ENCODE measurements at places on chromosomes 2 and 18.

GRCh38 chr2:158498043-158498748, 41.4 kb downstream of the PKP4 start:
- DNase-seq, result no peak

- DNase-seq, result no peak
Observed at GRCh38 chr2:78780864-78781583, 244.5 kb upstream of the REG3G start.

DNA sequence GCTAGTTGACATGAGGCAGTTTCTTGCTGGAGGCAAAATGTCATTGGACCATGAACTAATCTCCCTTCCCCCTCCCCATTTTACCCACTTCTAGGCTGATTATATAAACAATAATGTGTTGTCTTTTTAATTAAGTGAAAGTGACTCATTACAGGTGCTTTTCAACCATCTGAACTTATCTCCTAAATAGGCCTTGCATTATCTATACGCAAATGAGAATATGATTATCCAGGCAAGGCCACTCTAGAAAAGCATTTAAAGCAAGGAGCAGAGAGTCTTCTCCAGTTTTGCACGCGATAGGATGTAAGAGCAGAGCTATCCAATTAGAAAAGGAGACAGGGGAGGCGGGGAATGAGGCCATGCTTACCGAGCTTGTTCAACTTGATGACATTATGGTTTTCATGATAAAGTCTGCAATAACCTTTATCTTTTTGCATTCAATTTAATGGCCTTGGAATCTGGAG, 286.1 kb upstream of the SIX3 start:
- DNase-seq, result no peak

DNA sequence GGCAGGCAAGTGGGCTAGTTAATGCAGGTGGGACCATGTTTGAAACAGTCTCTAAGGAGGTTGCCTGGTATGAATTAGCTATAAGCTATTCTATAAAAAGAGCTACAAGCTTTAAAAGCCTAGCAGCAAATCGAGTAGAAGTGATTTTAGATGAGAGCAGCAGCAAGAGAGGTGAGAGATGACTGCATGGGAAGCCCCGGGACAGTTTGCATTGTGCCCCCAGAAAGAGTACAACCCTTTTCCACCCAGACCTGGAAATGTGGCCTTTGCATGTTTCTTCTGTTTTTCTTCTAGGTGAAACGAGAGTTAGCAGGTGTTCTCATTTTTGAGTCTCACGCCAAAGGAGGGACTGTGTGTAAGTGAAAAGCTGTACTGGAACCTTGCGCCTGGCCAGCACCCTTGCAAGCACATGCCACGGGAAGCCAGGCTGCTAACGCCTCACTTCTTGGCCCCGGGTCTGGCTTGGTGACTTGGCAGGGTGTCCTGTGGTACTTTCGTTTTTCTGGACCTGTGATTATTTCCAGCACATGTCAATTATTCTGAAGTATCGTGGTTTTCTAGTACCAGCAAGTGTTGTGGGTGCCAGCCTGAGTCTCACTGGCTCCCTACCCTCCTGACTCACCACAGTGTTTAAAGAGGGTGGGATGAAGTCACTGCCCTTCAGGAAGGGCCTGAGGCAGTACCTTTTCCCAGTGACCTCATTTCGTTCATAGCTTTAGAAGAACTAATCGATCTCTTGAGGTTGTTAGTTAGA, 90.3 kb upstream of the MAP3K20 start:
- no peak for DNase-seq

DNA sequence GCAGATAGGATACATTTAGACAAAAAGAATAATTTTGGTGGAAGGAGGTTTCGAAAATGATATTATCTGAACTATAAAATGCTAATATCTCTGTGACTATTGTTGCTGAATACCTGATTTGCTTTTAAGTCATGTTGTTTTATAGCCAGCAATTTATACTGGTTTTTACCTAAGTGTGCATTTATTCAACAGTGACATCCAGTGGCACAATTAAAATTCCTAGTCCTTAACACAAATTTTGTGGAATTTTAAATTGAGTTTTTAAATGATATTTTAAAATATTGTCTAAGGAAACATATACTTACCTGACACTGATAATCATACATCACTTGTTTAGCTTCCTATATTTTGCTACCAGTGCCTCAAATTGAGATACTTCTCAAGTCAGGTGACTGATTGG, 144.8 kb downstream of the ARHGAP28 start:
- DNase-seq, result no peak

DNA sequence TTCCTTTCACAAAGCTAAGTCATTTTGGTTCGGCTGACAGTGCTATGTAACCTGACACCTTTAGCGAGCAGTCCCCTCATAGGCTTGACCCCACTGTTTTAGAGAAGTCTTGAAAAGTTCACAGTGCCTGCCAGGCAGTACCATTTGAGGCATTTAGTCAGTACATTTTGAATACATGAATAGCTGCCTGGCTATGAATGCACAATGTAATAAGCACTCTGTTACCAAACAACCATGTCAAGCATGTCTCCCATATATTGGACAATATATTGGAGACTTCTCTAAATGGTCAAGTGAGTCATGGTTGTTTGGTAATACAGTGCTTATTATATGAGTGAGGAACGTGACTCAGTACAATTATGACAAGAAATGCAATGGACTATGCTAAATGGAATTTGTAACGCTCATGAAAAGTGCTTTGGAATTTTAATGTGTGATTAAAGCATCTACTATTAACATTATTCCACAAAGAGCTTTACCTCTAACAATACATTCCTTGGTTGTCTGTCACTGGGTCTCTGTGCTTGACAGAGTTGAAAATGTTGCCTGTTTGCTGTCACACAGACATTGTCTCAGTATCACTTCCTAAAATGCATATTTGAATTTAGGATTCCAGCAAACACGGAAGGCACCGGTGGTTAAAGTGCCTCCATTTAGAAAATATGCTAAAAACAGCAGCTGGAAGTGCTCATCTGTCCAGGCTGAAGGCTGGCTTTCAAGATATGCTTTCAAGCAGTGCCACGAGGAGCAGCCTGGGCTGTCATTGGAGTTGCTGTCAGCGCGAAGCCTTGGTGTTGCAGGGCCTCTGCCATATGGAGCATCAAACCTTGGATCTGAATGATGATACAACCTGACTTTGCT, 458.6 kb downstream of the FBXO15 start:
- DNase-seq, result no peak

DNA sequence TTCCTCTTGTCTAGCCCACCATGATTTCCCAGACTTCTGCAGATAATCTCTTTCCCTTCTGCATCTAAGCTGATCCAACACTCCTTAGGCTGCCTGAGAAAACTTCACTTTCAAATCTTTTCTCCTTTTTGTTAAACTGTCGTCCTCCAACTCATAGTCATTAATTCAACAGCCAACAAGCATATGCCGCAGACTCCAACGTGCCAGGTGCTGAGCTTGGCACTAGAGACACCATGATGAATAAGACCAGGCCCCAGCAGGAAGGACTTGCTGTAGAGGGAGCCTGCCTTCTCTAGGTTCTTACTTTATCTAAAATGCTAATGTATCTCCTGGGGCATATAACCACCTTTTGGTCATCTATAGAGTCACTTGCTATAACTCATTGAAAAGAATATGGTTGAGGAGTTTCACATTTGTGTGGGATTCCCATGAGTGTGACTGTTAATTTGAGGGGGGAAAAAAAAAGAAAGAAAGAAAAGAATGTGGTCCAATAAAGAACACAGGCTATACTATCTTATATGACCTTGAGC, 51.0 kb downstream of the ANKRD44 start:
- DNase-seq, result no peak

- no peak for DNase-seq
Observed at GRCh38 chr2:69456950-69457445, 19.8 kb upstream of the NFU1 start.

- no peak for DNase-seq
Observed at GRCh38 chr2:58609326-58609725, 368.2 kb upstream of the FANCL start.

GRCh38 chr2:145724311-145724898, 1204.5 kb upstream of the ZEB2 start:
- DNase-seq, result no peak

- no peak for DNase-seq
Observed at GRCh38 chr2:209208211-209208610, 215.6 kb upstream of the MAP2 start.

DNA sequence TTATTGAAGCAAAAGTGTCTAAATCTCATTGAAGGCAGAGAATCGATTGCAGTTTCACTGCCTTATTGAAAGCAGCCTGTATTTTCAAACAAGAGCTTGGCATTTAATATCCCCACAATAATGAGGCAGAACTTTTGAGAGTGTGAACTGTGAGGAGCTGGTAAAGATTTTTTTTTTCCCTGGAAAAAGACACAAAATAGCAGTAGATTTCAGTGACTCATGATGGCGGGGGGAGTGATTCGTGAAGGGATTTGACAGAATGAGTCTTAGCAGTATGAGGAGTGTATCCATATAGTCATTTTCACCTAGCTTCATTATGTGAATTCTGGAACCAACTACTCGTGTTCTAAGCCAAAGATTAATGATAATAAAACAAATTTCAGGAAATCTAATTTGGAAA, 242.9 kb downstream of the ARL6IP6 start:
- DNase-seq, result no peak

DNA sequence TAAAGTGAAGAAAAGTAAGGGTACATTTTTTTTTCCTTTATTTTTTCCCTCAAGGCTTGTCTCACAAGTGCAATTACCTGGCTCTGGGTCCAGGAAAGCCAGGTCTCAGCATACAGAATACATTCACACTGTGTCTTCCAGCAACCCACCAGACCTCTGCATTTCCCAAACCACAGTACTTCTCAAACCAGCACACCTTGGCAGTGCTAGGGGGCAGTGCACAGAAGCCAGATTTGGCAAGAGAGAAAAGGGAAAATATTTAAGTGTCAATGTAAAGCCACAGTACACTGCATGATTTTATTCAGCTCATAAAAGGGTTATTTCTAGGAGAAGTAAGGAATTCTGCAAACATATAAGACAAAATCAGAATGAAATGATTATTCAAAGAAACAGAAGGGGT, 172.8 kb downstream of the NRXN1 start:
- DNase-seq, result no peak

DNA sequence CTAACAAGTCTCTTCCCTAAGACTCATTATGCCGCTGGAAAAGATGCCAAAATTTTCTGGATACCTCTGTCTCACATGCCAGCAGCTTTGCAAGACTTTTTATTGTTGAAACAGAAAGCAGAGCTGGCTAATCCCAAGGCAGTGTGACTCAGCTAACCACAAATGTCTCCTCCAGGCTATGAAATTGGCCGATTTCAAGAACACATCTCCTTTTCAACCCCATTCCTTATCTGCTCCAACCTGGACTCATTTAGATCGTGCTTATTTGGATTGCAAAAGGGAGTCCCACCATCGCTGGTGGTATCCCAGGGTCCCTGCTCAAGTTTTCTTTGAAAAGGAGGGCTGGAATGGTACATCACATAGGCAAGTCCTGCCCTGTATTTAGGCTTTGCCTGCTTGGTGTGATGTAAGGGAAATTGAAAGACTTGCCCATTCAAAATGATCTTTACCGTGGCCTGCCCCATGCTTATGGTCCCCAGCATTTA, 26.3 kb downstream of the DHRS9 start:
- DNase-seq, result no peak

- no peak for DNase-seq
Observed at GRCh38 chr2:231348704-231349373, 46.7 kb upstream of the B3GNT7 start.

GRCh38 chr2:183505911-183506310, 381.7 kb downstream of the NUP35 start:
- no peak for DNase-seq

- no peak for DNase-seq
Observed at GRCh38 chr2:130911482-130911881, 74.8 kb downstream of the ARHGEF4 start.

- DNase-seq, result no peak
Observed at GRCh38 chr2:239630618-239631286, 229.9 kb upstream of the HDAC4 start.

DNA sequence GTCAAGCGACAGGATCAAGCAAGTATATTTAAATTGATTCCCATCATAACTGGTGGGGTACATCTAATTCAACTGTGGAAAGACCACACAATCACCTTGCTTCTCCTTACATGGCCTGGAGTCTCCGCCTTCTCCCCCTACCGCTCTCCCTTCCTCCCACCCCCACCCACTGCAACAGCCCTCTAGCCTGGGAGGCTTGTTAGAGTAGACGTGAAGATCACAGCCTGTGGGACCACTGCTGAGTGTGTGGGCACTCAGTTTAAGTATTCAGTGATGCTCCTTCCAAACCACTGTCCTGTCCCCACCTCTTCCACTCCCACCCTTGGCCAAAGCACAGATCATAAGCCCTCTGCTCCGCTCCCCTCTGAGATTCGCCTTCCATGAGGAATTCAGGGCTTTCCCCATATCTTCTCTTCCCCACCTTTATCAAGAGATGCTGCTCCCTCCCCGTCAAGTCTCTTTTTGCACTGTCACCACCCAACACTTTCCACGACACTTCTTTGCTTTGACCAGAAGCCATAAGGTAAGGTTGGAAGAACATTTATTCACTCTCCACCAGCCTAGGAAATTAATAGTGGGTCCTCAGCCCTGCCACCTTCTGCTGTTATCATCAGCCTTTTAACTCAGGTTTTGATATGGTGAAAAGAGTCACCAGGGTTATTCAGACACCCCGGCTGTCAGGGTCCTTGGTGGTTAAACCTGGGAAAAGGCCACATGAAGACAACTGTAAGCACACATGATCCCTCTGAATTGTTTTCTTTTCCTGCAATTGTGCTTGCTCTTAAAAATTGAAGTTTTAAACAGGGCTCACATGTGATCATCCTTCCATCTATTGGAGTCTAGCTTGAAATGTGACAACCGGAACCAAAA, 1.7 kb downstream of the METTL4 start:
- DNase-seq, result no peak

DNA sequence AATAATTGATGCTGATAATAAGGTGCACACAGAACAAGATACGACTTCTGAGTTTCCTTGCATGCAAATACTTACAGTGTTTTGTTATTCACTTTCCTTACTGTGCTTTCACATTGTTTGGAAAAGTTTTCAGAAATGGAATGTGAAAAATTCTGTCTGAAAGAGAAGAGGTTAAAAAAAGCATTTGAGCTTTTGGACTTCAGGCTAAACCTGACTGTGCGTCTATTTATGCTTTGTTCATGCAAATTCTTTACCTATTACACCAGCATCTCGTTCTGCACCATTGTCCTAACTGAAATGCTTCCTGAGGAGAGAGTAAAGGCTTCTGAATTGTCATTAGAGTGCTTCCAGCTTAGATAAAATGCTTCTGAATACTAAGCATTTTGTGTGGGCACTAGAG, 61.4 kb downstream of the LHCGR start:
- DNase-seq, result no peak

- no peak for DNase-seq
Observed at GRCh38 chr2:26970928-26971627, 641 bp downstream of the MAPRE3 start.

- no peak for DNase-seq
Observed at GRCh38 chr2:26605999-26606846, 34.9 kb downstream of the CIB4 start.
